ENCODE measurements at places on chromosomes 11 and 22. TPM values are rescaled to one million over a fixed set of nuclear protein-coding genes. Genes with fewer than 3 reads are reported as not detected.

GRCh38 chr22:47337161-47337621 lies 574.7 kb downstream of the TBC1D22A start:
- no peak for DNase-seq

DNA sequence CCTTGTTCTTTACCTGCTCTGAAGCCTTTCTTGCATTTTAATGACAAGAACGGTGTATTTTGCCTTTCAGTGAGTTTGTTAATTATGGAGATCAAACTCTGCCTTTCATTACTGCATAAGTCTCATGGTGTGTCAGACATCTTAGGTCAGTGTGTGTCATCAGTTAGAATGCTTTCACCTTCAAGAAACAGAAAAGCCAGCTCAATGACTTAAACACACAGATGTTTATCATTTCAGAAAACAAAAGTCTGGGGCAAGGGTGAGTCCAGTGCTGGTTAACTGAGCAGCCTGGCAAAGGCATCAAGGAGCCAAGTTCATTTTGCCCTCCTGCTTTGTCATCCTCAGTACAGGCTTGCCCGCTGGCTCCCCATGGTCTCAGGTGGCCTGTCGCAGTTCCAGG lies 54.5 kb downstream of the PACS1 start:
- DNase-seq: no peak

DNA sequence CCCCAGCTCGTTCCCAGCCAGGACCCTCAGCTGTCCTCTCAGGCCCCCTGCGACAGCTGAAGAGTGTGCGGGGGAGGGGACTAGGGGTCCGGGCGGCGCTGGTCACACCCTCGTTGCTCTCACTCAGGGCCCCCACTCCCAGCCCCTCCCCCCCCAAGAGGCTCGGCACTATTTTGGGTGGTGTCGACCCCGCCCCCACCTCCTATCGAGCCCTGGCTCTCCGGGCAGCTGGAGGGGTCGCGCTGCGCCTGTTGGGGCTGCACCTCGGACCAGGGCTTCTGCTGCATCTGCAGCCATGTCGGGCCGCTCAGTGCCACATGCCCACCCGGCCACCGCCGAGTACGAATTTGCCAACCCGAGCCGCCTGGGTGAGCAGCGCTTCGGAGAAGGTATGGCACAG lies at the start of gene HSPB2:
Gene HSPB2, plus strand, starts transcription at position 200 of the 400 bp plus-strand sequence. Its CDS starts 96 bp downstream, at position 296.
- no peak for DNase-seq

GRCh38 chr11:45500451-45500850 lies 165.0 kb downstream of the CHST1 start:
- DNase-seq: no peak

DNA sequence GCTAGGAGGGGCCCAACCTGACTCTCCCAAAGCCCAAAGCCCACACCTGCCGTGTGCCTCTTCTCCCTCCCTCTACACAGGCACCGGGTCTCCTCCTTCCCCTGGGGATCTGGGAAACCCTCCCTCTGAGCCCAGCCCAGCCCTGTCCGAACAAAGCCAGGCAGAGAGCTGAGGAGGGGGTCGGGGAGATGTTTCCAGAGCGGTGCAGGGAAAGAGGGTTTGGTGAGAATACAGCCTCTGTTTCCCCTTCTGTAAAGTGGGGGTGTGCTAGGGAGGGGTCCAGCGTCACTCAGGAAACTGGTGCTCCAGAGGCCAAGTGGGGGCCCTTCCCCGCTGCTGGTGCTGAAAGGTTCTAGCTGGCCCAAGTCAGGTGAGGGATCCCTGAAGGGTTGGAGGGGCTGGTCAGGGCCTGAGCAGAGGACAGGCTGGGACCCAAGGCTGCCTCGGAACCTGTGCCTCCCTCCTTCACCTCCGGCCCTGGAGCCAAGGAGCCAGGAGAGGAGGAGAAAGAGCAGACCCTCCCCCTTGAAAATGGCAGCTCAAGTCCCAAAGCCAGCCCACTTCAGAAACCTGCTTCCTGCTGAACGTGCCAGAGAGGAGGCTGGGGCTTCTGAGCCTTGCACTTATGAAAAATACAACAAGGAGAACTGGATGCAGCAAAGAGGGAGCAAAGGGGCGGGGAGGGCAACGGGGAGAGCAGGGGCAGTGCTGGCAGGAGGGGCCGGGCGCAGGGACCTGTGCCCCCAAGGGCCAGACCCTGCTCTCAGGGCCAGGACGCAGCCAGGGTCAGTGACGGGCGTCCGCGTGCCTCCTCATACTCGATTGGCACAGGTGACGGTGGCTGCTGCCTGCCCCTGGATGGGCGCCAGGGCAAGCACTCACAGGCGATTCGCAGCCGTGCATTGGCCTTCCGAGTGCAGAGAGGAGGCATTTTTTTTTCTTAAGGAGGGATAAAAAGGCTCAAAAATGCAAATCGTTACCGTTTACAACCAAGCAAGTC lies 43.2 kb downstream of the MACROD1 start:
- no peak for DNase-seq

SCGB1D2 gene
- not detected for total RNA-seq

SYNGR1 gene
- total RNA-seq: 22.3 TPM

DEUP1 gene
- not detected for total RNA-seq

All from Peyer's patch (tissue), 4 donors.